ENCODE measurements at places on chromosomes 3 and 15.
A peak's percentile ranks its signal among the peaks of the same experiment; 100 is the strongest.

DNA sequence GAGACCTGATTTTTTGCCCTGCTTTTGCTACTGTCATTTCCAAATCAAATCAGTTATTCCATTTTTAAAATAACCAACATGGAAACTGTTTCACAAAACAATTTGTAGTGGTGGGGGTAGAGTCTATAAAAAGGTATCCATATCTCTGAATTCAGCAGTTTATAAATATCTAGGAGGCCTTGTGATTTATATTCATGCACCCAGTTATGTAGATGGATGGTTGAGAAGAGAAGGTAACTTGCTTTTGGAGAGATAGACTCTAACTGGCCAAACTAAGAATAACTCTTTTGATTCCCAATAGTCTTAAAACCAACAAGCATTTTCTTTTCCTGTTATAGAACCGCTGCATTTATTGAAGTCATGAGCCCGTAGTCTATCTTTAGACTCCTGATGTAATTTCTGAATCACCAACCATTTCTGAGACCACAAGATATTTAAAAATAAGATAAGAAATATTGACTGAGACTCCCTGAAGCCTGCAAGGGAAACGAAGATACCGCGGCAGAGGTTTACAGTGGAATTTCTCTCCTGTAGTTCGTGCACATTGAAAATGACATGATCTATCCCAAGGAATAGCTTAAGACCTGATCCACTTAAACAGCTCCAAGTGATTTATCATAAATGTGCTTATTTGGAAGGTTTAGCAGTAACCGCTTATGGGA, 68.5 kb downstream of the SAMMSON start:
- DNase-seq = no peak

DNA sequence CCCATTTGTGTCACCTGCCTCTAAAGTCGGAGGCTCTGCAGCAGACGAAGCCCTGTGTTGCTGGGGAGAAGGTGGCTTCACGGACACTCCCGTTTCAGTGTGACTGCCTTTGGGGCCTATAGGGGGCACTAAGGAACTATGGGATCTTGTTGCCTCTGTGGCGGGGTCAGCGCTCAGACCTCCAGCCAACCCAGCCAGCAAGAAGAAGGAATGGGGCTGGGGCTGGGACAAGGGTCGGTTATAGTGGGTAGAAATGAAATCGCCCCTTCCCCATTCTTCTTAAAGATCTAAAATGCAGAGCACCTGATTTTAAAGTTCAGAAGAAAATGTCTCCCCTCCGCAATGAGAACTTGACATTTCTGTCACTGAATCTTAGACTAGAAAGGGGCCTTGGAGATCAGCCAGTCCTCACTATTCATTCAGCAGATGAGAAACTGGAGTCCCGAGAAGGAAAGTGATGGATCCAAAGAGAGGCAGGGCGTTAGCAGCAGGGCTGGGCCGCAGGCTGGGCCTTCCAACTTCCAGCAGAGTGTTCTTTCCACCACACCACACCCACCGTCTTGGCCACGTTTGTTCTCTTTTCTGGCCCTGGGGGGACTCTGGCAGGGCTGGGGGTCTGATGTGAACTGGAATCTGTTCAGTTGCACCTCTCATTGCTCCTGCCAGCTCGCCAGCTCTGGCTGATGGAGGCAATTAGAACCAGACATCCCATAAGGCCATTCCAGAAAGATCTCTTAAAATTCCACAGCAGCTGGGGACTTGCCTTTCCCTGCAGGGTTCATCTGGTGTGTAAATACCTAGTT, 195.4 kb downstream of the OPA1 start:
- peak; percentile 55 for DNase-seq

- no peak for DNase-seq
Observed at GRCh38 chr3:133464573-133464972, 64.7 kb downstream of the BFSP2 start.

DNA sequence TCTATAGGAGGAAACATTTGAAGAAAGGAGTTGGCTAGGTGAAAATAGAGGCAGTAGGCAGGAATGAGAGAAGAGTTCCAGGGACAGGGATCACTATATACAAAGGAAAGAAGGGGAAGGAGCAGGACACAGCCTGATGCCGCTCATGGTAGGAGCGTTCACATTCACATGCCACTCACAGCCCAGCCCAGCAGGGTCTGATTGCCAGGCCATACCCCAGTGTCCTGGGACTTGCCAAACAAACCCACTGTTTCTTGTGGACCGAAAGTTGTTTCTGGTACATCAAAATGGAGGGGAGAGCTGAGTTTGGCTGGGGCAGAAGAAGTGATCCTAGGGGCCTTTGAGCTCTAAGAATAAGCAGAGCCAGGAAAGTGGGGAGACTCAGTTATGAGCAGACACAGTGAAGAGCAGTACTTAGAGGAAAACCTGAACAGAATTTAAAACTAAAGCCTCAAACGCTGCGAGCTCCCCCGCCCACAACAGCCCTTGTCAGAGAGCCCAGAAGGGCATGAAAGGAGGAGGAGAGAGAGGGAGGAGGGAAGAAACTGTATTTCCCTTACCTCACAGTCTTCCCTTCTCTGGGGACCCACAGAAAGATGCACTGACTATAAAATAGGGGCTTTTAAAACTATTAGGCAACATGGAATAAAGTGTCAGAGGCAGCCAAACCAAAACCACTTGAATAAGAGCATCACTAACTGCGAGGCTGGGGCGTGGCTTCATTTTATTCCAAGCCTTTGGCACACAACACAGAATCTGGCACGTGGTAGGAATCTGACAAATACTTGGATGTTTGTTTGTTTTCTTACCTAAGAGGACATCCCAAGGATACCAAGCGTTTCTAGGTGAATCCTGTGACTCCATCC, 129.0 kb downstream of the RPL22L1 start:
- peak; percentile 87 for DNase-seq

- no peak for DNase-seq
Observed at GRCh38 chr15:93073465-93073952, 15.5 kb downstream of the RGMA start.

GRCh38 chr3:52243791-52244628, 1.5 kb upstream of the PPM1M start:
- DNase-seq = no peak

GRCh38 chr3:112302881-112303763, 9.1 kb upstream of the SLC9C1 start:
- DNase-seq = no peak

DNA sequence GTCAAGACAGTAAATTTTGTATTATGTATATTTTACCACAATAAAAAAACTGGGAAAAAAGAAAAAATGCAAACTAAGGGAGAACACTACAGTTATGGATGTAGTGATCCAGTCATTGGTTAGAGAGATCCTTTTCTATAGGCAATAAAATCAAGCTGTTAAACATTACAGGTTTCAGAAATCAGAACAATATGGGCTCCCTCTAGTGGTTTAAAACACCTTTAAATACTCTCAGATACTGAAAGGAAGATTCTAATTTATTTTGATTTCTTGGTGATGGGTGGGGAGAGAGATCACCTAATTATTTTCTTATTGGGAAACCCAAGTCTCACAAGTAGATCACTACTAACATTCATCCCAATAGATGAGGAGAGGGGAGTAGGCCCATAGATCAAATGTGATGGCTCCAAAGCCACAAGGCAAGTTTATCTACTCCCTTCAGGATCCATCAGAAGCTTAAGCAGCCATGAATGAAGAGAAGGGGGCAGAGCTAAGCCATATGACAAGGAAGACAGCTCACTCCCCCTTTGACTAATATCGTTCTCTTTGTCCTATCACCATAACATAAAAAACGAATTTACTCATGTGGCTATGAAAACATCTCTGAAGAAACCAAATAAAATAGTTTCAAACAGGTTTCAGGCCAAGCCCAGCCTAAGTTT, 118.6 kb downstream of the ANO10 start:
- no peak for DNase-seq

- no peak for DNase-seq
Observed at GRCh38 chr15:64746921-64747320, 28.5 kb downstream of the RBPMS2 start.

DNA sequence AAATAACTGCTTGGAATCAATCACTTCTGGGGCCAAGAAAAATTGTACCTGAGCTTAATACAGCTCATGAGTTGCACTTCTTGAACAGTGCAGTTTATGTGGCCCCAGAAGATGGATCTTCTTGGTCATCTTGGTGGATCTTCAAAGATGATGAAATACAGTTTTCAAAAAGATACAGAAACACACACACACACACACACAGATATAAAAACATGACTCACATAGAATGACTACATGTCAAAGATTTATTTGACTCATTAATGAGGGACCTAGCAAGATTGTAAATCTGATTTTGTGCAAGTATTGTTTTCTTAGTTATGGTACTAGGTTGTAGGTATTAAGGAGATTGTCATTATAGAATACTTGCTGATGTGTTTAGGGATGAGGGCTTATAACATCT, 32.6 kb downstream of the PDCD6IP start:
- DNase-seq = no peak

DNA sequence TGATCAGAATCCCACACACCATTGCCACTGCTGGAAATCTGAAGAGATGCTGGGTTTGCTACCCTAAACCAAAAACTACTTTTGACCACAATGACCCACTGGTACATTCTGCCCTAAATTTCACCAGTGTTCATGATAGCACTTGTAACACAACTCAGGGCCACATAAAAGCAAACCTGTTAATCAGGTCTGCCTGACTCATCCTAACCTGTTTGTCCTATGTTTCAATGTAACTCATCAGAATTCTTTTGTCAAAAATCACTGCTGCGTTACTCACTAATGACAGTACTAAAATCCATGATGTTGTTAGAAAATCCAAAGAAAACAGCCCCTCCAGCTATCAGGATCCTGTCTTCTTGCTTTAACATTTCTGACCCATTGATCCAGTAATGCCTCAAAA, 55.6 kb upstream of the XCR1 start:
- DNase-seq = no peak

DNA sequence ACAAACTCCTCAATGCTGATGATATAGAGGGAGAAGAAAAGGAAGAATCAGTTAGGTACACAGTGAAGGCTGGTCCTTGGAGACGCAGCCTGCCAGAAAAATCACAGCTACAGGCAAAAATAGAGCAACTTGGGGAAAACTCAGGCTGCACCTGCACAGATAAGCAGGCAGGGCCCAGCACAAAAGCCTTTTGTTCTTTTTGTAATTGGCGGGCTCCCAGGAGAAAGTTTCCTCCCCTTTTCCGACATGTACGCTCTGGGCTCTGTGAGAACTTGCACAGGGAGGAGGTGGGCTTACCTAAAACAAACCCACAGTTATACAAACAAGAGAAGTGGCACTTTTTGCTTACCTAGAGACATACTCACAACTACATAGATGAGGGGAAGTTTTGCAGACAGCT, 813.4 kb upstream of the EPHA6 start:
- no peak for DNase-seq

- DNase-seq = no peak
Observed at GRCh38 chr3:63528325-63529000, 124.0 kb upstream of the SNTN start.

DNA sequence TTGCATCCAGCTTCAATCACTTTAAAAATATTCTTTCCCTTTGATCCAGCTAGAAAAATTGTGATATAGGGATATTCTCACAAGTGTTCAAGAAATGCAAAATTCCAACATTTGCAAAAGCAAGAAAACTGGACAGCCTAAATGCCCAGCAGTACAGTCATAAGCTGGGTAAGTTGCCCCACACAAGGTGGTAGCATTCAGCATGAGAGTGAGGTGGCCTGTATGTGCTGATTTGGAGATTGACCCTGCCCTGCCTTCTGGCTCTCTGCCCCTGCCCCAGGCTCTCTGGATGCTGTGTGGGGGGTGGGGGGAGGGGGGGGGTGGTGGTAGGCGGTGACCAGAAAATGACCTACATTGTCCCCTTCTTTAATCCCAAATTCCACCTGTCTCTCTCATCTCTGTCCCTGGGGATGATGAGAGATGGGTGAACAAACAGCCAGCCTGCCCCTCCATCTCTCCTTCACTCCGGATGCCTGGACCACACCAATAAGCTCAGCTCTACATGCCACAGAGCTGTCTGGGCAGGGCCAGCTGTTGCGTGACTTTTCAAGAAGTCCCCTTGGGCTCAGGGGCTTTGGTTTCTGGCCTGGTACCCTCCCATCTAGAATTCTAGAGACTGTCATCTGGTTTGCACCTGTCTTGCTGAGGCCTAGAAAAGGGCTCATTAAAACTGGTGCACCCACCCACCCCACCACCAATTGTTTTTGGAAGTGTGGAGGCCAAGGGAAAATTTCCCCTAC, 42.2 kb downstream of the SLC28A1 start:
- DNase-seq = no peak

- DNase-seq = no peak
Observed at GRCh38 chr3:129005526-129006303, 4.6 kb downstream of the EFCC1 start.

GRCh38 chr15:37102305-37103162, 2.2 kb upstream of the MEIS2 start:
- no peak for DNase-seq

GRCh38 chr15:62752657-62753517, 289.7 kb upstream of the TPM1 start:
- DNase-seq = no peak

DNA sequence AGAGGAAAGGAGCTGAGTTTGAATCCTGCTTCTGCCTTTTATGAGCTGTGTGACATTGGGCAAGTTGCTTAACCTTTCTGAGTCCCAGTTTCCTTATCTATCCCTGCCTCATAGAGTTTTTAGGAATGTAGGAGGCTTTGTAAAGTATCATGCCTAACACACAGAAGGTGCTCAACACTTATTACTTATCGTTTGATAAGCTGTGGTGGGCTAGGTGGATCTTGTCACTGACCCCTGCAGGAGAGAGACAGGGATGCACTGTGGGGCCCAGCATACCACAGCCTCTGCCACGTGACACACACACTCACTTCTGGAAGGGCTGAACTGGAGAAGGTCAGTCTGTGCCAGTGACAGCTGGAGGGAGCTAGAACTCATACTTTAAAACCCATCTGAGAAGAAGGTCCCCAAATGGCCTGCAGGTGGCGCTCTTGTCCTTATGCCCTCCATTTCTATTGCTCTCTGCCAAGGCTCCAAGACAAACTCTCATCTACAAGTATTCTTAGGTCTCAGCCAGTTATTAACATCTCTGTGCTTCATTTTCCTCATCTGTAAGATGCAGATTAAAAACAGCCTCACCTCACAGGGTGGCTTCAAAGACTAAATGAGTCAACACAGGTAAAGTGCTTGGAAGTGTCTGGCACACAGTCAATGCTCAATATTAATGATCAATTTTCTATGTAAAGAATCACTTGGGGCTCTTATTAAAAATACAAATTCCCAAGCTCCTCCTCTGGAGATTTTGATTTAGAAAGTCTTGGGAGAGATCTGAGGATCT, 57.5 kb upstream of the HACD2 start:
- peak; percentile 33 for DNase-seq
